ENCODE measurements at places on chromosomes 5 and 9.

DNA sequence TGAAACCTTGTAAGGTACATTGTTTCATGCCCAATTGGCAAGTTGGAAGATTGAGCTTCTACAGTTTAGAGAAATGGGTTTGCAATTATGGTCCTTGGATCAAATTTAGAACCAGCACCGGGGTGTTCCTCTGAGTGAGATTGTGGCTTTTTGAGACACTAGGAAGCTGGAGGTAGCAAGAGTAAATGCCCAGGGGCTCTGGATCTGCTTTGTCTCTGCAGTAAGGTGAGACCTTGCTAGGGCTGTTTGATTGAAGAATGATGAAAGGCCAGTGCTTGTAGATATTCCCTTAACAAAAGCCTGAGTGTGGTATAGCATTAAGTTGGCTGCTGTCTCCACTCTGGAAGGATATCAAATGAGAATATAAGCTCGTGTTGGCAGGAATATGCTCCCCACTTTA, 36.0 kb downstream of the WWC1 start:
- DNase-seq: no peak

DNA sequence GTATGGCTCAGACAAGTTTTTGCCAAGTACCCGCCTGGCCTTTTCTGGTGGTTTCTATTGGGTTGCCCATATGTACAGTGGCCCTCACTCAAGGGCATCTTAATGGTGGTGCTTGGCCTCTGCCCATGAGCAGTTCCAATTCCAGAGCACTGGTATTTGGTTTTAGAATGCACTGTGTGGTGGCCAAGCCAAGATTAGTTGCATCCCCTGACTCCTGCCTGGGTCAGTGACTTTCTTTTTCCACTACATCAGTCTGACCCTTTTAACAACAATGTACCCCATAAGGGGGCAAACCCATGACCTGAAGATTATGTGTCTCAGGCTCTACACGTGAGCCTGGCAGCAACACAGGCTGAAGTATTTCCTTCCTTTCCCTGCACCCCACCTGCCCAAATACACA, 34.2 kb downstream of the NPR3 start:
- DNase-seq: no peak

DNA sequence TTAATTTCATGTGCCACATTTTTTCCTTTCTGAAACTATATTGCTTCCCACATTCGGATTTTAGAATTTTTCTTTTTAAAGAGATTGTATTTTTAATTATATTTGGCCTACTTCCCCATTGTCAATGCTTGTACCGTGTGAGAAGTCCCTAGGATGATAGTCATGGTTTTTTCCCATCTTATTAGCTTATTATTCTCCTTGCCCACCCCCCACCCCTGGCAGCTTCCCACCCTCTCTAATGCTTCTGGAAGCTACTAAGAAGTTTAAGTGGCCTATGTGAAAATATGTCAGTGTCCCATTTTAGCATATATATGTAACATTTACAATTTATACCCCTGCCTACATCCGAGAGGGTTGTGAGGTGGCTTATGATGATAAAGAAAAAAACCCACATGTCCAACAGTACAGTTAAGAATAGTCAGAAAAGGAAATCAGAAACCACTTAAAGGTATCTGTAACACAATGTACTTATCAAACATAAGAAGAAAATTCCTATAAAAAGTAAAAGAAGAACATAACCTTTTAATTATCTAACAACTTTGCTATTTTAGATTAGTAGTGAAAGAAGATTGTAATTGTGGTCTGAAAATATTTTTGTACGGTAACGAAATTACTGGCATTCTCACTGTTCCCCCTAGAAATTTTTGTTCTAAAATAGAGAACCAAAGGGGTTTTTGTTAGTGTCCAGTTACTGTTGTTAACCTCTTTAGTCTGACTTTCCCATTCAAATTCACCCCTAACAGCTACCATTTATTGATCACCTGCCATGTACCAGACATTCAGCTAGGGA, 62.1 kb downstream of the SLC44A1 start:
- no peak for DNase-seq

- DNase-seq: no peak
Measured at GRCh38 chr5:126972062-126972895, 58.1 kb downstream of the MARCHF3 start.
